NCI-H1092 (cell line): ENCODE measurements at places on chromosomes 3 and 15.

DNA sequence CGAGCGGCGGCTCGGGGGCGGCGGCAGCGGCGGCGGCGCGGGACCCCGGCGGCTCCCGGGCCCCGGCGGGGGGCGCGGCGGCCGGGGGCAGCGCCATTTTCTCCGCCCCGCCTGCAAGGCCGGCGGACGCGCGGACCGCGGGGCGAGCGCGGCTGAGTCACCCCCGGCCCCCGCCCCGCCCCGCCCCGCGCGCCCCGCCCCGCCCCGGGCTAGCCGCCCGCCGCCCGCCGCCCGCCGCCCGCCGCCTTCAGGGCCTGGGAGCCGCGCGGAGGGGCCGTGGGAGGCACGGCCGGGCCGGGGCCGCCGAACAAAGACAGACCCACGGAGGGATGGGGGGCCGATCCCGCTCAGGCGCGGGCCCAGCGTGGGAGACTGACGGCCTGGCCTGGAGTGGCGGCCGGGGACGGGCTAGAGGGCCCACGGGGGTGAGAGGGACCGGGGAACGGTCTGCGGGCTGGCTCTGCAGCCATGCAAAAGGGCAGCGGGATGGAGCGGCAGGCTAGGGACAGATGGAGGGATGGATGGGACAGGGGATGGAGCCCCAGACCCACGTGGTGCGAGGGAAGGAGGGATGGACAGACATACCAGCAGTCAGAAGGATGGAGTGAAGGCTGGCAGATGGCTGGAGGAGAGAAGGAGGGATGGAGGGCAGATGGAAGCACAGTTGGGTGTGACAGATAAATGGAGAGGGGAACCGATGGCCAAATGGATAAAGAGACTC lies at the start of gene EIF4E3:
Gene EIF4E3 (minus strand): TSS at position 132 of the 721 bp plus-strand sequence. CDS start 35 bp downstream, at position 97.
- DNase-seq, result no peak

GRCh38 chr3:100882571-100882984 lies 110.6 kb downstream of the ABI3BP start:
- no peak for DNase-seq

GRCh38 chr15:78209646-78210348 lies 24.6 kb downstream of the ACSBG1 start:
- no peak for DNase-seq

- no peak for DNase-seq
Observed at GRCh38 chr15:38186507-38186906, 66.1 kb upstream of the SPRED1 start.
